NCI-H69 (cell line): ENCODE measurements at places on chromosomes 4 and X.

DNA sequence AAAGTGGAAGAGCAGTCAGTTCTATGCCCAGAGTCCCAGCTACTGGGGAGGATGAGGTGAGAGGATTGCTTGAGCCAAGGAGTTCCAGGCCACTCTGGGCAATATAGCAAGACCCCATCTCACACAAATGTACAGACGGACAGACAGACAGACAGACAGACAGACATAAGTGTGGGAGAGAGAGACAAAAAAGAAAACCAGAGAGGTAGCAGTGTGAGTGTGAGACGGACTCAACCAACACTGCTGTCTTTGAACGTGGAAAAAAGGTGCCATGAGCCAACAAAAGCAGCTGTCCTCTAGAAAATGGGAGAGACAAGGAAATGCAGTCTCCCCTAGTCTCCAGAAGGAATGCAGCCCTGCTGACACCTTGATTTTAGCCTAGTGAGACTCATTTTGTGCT lies 18.2 kb upstream of the RPL34 start:
- no peak for DNase-seq

- no peak for DNase-seq
Measured at GRCh38 chr4:179095585-179096221, 1653.5 kb upstream of the AGA start.

- no peak for DNase-seq
Measured at GRCh38 chr4:93841803-93842345, 13.3 kb downstream of the ATOH1 start.

DNA sequence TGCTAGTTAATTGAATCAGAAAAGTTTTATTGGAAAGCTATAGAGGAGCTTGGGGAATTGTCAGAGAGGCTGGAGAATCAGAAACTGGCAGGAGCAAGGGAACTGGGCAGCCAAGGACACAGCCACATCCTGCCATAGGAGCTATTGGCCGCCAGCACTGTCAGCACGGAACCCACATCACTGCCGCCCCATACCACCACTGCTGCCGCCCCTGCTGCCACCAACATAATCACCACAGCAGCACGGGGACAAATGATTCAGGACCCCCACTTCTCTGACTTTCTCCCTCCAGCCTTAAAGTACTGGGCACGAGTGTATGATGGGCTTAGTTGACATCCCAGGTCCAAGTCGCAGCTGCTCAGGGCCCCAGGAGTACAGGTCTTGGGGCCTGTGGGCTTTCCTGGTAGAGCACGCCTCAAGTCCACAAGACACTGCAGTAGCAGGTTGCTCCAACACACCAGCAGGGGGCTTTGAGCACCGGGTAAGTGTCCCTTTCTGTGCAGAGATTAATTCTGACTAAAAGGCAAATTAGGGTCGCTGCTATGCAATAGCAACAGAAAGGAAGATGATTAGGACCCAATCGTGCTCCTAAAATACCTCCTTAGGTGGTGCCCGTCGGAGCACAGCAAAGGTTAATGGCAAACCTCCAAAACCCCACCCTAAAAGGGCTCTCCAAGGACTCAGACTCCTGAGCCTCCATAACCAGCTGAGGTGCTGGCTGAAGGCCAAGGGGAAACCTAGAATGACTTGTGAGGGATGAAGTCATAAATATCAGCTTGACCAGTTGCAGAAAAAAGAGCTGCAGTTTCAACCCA lies 6.9 kb downstream of the PJA1 start:
- peak; percentile 92 for DNase-seq

DNA sequence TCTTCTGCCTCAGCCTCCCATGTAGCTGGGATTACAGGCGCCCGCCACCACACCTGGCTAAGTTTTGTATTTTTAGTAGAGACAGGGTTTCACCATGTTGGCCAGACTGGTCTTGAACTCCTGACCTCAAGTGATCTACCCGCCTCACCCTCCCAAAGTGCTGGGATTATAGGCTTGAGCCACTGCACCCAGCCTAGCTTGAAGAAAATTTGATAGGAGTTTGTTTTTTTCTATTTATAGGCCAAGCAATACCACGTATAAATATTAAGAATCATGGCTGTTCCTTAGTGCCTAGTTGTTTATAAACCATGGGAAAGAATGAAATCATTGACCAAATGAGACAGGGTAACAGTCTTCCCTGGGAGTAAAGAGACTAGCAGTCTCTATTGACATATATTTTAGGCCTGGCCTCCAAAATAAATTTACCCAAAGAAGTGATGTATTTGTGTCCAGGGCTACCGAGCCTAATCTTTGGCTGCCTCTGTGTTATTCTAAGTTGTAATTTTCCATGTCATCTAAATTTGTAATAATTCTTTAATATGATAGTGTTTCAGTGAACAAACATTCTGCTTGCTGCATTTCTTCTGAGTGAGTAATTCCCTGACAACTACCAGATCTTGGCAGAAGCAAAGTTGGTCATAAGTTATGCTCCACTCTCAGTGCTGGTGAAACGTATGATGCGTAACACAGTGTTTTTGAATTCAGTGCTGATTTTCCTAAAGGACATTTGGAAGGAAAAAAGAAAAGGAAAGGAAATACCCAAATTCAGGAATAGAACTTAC lies 10.3 kb downstream of the PKD2 start:
- no peak for DNase-seq

DNA sequence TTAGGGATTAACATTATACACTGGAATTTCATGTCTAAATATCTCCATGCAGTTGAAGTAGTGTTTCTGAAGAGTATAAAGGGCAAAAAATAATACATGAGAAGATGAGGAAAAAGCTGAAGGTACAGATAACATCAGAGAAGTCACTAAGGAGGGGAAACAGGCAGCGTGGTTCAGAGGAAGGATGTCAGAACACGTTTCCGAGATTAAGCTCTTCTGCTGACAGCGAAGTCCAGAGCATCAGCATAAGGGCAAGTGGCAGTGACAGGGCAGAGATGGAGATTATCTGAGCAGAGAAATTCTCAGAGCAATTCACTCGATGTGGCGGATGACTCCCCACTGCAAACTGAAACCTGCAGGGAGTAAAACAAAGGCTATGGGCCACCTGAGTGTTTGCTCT lies 443.2 kb upstream of the FRG1 start:
- DNase-seq, result no peak

GRCh38 chr4:53538756-53539155 lies 52.5 kb downstream of the LNX1 start:
- no peak for DNase-seq

- DNase-seq, result no peak
Measured at GRCh38 chr4:137425281-137425680, 107.0 kb downstream of the PCDH18 start.

GRCh38 chr4:85114526-85114925 lies 148.0 kb upstream of the WDFY3 start:
- DNase-seq, result no peak

- peak; percentile 27 for DNase-seq
Measured at GRCh38 chrX:3697220-3697684, 16.2 kb downstream of the PRKX start.

GRCh38 chr4:57103051-57103450 lies 7.1 kb downstream of the IGFBP7 start:
- no peak for DNase-seq

DNA sequence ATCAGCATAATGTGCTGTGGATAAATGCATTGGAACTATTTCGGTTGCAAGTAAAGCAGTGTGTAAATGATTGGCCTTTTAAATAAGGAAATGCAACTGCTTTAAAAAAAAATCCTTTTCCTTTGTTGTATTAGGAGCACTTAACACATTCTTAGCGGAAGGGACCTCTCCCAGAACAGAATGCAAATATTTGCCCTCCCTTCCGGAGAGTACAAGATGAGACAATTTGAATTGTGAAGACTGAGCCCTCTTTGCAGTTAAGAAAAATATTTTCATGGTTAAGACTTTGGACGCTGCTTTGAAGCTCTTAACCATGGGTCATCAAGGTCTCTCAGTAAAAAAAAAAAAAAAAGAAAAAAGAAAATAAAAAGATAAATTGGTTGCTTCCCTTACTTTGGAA lies 9.5 kb upstream of the NOX1 start:
- peak; percentile 3 for DNase-seq

DNA sequence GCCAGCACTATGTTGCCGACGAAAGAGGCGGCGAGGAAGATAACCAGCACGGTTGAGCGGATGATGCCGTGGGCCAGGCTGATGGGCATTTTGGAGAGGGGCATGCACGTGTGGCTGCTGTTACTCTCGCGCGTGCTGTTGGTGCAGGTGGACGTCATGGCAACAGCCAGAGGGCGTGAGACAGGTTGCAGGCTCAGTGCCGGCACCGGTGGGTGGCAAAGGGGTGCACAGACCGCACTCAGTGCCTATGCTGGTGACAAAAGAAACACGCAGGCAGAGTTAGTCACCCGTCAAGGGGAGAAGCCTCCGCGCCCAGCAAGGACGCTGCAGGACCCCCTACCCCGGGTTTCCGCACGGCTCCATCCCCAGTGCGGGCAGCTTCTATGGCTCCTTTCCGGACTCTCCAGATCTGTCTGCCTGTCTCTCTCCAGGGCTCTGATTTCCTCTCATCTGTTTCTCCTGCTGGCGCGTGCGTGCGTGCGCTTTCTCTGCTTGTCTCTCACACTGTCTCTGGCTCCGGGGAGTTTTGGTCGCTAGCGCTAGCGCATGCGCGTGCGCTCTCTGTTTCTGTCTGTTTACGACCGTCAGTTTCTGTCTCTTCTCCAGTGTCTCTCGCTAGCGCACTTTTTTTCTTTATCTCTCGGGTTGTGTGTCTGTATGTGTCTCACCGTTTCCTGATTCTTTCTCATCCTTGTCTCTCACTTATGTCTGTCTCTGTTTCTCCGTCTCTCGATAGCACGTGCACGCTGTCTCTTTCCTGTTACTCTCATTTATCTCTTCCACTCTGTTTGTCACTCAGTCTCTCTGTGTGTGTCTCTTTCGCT lies 2.1 kb downstream of the GPR101 start:
- peak; percentile 75 for DNase-seq

DNA sequence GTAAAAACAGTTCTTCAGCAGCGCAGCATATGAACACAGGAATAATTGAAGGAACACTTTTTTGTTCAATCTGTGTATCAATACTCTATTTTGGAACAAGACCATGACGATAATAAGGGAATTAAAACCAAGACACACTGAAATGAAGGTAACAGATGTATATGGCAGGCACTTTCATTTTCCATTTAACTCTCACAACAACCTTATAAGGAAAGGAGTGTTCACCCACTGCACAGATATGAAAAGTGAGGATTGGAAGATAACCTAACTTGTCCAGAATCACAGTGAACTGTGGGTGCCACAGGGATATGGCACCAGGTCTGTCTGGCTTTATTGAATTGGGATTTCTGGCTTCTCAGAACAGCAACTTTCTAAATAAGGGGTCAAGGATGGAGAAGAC lies 153.3 kb downstream of the MID1IP1 start:
- no peak for DNase-seq

GRCh38 chr4:110184140-110184790 lies 14.2 kb downstream of the ELOVL6 start:
- DNase-seq, result peak; percentile 50

GRCh38 chr4:84895283-84895682 lies 71.2 kb downstream of the WDFY3 start:
- DNase-seq, result no peak

- peak; percentile 73 for DNase-seq
Measured at GRCh38 chrX:100316987-100317386, 93.1 kb downstream of the PCDH19 start.
